ENCODE measurements at places on chromosomes 3 and 15.
A peak's percentile ranks its signal among the peaks of the same experiment; 100 is the strongest.

GRCh38 chr15:85499371-85499887, 119.0 kb downstream of the AKAP13 start:
- no peak for DNase-seq

GRCh38 chr3:4894891-4895530, 84.2 kb upstream of the BHLHE40 start:
- DNase-seq: no peak

DNA sequence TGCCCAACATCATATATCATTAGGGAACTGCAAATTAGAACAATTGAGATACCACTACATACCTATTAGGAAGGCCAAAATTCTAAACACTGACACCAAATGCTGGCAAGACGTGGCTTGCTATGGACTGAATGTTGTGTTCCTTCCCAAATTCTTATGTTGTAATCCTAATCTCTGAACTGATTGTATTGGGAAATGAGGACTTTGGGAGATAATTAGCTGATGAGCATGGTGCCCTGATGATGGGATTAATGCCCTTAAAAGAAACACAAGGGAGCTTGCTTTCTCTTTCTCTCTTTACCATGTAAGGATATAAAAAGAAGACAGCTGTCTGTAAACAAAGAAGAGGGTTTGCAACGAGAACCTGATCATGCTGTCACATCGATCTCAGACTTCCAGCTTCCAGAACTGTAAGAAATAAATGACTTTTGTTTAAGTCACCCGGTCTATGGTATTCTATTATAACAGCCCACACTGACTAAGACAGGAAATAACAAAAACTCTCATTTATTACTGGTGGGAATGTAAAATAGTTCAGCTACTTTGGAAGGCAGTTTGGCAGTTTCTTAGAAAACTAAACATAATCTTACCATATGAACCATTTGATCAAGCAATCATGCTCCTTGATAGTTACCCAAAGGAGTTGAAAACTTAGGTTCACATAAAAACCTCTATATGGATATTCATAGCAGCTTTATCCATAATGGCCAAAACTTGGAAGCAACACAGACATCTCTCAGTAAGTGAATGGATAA, 458.3 kb upstream of the CBLB start:
- DNase-seq: no peak

DNA sequence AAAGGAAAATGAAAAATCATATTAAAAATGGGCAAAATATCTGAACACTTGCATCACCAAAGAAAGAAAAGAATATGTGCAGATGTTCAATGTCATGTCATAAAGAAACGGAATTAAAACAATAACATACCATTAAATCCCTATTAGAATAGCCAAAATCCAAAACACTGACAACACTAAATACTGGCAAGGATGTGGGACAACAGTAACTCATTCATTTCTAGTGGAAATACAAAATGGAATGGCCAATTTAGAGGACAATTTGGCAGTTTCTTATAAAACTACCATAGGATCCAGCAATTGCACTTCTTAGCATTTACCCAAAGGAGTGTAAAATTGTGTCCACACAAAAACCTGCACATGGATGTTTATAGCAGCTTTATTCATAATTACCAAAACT, 542.5 kb upstream of the UBE2E2 start:
- DNase-seq: no peak

GRCh38 chr3:62986061-62986460, 110.8 kb upstream of the CADPS start:
- no peak for DNase-seq

DNA sequence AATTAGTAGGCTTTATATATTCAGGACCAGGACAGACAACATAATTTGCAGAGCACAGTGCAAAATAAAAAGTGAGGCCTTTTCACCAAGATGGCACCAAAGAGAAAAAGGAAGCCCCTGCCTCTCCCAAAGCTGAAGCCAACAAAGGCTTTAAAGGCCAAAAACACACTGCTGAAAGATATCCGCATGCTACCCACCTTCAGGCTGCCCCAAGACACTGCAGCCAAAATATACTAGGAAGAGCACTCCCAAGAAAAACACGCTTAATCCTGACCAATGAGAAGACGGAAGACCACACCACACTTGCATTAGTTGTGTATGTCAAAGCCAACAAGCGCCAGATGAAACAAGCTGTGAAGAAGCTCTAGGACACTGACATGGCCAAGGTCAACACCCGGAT, 38.0 kb downstream of the PIK3CB start:
- DNase-seq: no peak

DNA sequence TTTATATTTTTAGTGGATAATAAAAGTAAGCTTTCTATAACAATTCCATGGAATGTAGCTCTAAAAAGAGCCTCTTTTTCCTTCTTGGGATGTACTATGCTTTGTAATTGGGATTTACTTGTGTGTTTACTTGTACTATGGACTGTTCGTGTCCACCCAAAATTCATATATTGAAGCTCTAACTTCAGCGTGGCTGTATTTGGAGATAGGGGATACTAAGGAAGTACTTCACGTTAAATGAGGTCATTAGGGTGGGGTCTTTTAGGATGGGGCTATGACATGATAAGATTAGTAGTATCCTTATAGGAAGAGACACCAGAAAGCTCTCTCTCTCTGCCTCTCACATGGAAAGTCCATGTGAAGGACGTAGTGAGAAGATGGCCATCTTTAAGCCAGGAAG, 64.9 kb downstream of the P3H2 start:
- DNase-seq: no peak

DNA sequence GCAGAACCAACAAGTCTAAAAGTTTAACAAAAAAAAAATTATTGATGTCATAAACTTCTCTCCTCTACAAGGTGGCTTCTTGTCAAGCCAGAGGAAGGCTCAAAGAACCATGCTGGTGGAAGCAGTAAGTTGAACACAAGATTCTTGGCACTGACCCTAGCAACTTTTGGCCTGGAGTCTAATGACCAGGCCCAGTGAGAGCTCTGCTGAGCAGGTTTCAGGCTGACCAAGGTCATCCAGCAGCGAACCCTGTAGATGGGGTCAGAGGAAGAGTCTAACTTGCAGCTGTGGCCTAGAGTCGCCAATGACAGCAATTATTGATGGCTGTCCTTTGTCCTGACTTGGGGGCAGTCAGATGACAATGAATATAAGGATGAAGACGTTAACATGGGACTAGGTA, 43.1 kb upstream of the PDZRN3 start:
- DNase-seq: no peak

DNA sequence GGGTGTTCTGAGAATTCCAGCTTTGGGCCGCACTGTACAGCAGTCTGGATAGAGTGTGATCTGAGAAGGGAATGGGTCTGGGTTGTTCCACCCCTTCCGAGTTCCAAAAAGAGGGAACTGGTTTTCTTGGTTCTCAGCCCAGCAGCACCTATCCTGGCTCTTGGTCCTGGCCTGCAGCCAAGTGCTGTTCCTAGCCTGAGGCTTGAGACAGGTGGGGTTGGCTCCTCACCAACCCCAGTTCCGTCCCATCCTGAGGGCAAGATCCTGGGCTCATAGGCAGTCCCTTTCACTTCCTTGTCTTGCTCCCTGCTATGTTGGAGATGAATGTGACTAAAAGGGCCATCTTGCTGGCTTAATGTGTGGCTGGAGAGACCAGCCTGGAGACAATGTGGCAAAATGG, 15.2 kb downstream of the IVD start:
- DNase-seq: no peak

DNA sequence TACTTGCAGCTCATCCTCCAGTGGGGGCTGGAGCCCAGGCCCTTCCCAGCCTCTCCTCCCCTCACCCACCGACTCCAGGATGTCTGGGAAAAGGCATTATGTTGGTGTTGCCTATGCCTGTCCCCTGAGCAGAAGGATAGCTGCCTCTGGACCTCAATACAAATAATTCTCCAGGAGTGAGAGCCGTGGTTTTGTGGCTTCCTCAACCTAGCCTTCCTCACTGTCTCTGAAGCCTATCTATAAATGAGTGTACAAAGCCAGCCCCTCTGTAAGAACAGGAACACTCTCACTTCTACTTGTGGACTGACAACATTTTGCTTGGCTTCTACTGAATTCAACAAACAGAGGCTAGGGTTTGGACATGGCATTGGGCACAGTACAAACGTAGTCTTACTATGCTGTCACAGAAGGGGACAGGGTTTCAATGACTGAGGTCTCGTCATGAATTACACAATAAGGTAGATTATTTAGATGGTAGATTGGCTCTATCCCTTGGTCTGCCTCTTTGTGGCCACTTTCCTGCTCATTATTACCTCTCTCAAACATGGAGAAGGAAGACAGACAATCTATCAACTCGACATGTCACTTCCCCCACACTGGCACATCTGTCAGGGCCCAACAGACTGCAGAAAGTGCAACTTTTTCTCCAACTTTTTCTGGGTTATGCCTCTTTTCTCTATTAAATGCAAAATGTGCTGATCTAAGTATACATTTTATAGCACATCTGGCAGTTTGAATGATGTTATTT, 82.8 kb upstream of the MEX3B start:
- DNase-seq: no peak

DNA sequence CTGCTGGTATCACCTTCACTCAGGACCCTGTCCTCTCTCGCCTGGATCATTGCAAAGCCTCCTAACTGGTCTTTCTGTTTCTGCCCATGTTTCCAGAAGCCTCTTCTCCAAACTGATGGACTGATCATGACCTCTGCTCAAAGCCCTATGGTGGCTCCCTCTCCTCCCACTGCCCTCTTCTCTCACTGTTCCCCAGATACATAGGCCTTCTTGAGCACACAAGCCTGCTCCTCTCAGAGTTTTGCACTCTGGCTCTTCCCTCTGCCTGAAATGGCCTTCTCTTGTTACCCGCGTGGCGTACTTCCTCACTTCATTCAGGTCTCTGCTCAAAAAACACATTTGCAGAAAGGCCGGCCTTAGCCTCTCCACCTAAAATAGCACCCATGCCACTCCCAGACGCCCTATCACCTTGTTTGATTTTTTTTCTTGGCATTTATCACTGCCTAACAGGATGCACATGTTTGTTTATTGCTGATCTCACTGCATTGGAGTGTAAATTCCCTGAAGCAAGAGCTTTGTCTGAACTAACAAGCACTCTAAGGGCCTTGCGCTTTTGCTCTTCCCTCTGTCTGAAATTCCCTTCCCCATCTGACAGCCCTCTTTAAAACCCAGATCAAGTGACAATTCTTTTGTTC, 1.4 kb upstream of the ETFA start:
- DNase-seq: no peak

DNA sequence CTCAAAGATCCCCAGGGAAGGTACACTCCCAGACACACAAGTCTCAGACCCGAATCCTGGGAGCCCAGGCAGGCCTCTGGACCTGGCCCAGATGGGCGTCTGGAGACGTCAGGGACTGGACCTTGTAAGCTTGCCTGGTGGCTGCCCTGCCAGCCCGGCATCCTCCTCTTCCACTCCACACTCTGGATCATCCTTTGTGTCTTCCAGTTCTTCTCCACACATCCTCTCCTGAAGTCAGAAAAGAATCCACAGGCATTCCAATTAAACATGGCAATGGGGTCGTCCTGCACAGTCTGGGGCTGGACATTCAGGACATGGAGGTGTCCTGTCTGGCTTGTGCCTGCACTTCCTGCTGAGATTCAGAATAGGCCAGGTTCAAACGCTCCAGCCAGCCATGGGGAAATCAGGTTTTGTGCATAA, 208.8 kb upstream of the IGF1R start:
- no peak for DNase-seq

- peak; percentile 88 for DNase-seq
Observed at GRCh38 chr3:125055913-125056745, at the start of gene HEG1. Gene HEG1 (minus strand): TSS chr3:125055997. CDS start chr3:125055890, 107 bp downstream.

- DNase-seq: no peak
Observed at GRCh38 chr3:43759297-43759782, 68.6 kb downstream of the ABHD5 start.

DNA sequence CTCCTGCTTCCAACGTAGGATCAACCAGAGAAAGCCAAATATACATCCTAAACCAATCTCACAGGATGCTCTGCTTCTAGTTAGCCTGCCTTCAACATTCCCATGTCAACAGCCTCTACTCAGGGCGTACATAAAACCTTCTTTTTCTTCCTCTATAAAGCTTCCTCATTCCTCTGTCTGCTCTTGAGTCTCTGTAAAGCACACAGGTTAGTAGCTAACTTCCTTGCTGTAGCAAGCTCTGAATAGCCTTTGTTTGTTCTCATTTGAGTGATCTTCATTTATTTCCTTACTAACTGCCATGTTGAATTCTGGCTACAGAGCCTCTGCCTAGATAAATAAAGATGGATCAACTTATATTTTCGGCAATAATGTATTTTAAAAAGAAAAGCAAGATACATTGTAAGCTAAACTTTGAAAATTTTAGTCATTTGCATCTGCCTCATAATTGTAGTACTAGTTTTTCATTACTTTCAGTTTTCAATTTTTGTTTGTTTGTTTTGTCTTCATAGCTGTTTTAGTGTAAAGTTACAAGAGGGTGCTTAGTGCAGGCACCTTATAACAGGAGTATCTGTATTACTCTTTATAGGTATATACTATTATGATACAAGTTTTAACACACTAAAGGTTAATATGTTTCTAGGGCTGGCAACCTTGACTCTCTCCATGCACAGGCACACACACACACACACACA, 498.2 kb downstream of the PYDC2 start:
- no peak for DNase-seq

DNA sequence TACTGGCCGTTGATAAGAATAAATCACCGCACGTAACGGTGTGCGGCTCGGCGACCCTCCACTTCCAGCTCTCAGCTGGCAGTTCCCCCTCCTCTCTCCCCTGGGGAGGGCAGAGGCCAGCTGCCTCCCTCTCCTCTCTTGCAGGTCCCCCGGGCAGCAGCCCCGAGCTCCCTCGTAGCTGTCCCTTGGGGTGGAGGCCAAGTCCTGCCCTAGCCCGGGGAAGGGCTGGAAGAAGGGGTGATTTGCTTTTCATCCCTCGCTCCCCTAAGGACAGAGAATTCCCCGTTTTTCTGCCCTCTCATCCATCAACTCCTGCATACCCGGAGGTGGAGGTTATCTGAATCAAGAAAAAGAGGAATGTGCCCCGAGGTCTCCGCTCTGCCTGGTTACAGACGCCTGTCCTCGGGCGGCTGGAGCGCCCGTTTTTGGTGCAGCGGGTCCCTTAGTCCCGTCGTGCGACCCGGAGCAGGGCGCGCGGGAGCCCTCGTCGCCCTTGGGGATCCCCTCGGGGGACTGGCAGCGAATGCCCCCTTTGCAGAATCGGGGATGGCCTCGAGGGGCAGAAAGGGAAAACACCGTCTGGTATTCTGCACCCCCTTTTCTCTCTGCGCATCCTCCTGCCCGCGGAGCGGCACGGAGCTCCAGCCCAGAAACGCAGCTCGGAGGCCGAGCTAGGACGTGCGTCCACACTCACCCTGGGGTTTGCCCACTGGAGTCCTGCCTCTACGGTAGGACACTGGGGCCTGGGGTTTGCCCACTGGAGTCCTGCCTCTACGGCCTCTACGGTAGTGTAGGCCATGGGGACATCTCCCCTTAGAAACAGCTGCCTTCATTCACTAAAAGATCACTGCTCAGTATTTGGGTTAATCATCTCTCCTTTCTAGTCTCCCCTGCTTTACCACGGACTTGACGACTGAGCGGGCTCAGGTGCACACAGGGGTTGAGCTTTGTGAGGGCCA, 2.2 kb downstream of the PTPRG start:
- DNase-seq: no peak

GRCh38 chr3:168534761-168535160, 439.0 kb upstream of the GOLIM4 start:
- DNase-seq: no peak

Data from D341Med (cell line).